Stimulated activated CD8-positive, alpha-beta memory T cell treated with anti-CD3 and anti-CD28 coated beads, Interleukin-7, amount 100 ng/mL, for 4 hours (primary cell): ENCODE measurements at places on chromosomes 1 and 21.

- DNase-seq, result no peak
These were observed 68.0 kb downstream of the UCK2 start for GRCh38 chr1:165895451-165895871.

GRCh38 chr1:111988743-111989453 is 570 bp downstream of the KCND3 start:
- DNase-seq, result peak; percentile 3

DNA sequence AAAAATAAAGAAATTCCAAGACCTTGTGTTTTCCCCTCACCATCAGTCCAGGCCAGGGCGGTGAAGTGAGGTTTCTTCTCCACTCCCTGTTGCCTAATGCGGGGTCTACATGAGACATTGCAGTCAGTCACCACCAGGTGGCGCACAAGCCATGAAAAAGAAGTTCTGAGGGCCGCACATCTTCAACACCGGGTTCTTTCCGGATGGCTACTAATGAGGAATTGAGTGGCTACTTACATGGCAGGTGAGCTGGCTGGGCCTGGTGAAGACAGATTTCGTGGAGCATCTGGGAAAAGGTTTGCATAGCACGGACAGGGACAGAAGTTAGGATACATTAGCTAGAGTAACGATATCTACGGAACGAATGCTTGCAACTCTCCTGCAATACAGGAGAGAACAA is 15.8 kb upstream of the S100A11 start:
- DNase-seq, result peak; percentile 65

- DNase-seq, result no peak
These were observed 14.9 kb upstream of the TNNI1 start for GRCh38 chr1:201436393-201436792.

- no peak for DNase-seq
These were observed 292.7 kb downstream of the TPR start for GRCh38 chr1:186082235-186082937.

DNA sequence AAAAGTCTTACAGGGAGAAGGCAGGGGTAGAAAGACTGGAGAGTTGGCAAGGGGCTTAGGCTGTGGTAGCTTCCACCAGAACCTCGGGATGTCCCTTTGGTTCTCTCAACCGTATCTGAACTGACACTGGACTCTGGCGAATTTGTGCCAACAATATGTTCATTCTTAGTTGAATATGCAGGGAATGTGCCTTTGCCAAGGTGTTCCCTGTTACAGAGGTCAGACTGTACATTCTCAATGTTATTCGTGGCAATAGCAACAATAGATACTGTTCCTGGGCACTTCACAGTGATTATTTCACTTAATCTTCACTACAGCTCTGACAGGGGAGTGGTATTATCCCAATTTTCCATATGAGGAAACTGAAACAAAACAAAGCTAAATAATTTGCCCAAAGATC is 51.5 kb upstream of the RAB3GAP2 start:
- no peak for DNase-seq

DNA sequence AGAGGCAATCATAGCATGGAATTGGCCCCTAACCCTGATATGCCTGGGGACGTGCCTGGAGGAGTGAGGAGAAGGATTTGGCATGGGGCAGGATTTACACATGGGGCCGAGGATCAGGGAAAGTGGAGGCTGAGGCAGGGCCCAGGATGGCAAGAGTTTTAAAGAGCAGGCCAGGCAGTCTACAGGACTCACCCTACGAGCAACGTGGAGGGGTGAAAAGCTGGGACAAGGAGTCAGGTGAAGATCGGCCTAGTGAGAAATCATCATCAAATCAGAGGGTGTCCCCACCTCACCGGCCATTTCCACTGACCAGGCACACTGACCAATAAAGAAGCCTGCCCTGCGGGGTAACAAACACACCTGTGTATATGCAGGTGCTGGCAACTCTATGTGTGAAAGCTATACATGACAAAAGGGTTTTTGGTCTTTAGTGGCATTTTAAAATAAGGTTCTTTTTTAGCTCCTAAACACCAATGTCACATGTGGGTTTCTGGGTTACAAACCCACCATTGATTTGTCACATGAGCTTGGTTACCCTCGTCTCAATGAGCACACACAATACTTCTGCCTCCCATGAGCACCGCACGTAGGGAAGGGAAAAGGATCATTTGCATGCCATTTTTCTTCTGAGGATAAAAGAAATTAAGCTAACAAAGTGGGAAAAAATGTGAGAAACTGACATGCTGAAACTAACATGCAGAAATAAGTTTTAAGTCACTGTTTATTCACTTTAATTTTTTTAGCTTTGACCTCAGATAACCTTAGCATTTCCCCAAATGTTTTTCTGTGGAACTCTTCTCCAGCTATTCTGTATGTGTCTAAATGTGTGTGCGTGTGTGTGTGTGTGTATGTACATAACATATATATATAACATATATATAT is 168.1 kb upstream of the EDN2 start:
- no peak for DNase-seq

- no peak for DNase-seq
These were observed 196.0 kb downstream of the URB2 start for GRCh38 chr1:229822026-229822425.

DNA sequence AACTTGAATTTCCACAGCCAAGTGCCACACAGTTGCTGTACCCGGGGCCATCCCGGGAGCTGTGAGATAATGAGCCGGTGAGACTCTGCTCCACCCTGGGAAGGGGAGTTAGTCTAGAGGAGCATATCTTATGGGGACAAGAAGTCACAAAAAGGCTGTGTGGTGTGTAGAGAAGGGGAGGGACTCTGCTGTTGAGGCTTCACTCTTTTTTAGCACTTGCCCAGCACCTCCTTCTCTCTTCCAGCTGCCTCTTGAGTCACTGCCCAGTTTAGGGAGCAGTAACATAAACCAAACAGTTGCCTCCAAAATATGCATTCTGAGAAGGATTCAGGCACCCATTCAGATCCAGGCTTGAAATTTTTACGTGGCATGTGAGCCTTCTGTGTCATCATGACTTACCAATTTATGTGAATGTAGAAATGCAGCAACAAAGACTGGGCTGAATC is 744 bp upstream of the WDR26 start:
- no peak for DNase-seq

GRCh38 chr1:91684481-91685196 is 184.0 kb downstream of the CDC7 start:
- no peak for DNase-seq

DNA sequence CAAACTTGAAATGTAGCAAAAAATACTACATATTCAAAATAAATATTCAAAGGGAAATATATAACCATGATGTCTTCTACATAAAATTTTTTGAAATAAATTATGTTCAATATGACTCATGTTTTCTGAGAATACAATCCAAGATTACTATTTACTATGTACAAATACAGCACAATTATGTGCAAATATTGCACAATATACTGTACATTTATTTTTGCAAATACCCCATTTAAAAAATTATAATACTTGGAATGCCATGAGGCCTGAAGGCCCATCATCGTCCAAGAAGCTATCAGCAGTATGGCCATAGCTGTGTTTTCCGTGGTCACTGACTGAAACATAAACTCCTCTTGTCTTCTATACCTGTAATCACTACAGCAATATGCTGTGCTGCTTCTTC is 12.3 kb downstream of the CCDC181 start:
- DNase-seq, result no peak

GRCh38 chr1:15799928-15800835 is 7.3 kb downstream of the UQCRHL start:
- DNase-seq, result no peak

DNA sequence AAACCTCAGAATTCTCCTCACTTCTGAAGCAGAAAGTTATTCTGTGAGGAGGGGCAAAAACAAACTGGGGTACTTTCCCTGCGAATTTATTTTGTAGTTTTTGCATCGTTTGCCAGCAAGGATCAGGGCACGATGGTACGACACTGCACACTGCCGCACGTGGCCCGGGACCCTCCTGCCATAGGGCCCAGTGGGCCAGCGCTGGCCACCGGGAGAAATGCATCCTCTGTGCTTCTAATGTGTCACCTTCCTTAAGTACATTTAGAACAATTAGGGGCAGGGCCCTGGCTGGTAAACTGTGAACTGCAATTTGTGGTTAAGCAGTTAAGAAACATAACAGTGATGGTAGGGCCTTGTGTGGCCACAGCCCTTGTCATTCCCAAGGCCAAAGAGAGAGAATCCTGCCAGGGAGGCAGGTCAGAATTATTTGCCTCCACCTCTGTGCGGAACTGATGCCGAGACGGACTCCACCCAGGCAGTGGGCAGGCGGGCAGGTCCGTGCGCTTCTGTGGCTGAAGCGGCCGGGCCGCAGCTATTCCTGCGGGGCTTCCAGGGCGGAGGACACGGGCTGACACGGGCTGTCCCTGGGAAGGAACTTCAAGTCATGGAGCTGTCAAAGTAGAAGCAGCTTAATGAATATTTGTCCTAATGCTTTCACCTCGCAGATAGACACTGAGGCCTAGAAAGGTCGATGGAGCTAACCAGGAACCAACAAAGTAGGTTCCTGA is 12.5 kb downstream of the GPR137B start:
- DNase-seq, result no peak

GRCh38 chr1:165364568-165365133 is 8.1 kb upstream of the LMX1A start:
- no peak for DNase-seq

DNA sequence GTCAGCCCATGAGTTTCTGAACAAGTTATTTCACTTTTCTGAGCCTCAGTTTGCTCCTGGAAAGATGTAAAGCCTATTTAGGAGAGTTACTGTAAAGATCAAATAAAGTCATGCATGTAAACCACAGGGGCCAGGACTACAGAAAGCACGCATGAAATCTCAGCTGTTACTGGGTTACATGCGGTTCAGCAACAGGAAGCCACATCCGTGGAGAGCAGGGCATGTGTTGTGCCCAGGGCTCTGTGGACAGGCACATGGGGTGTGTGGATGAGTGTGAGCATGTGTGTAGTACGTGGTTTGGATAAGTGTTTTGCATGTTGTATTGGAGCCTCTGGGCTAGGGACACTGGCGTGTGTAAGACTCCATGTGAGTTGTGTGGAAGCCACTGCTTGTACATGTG is 2.2 kb upstream of the EPHA2 start:
- DNase-seq, result no peak

GRCh38 chr1:219266524-219266923 is 92.8 kb downstream of the LYPLAL1 start:
- no peak for DNase-seq

DNA sequence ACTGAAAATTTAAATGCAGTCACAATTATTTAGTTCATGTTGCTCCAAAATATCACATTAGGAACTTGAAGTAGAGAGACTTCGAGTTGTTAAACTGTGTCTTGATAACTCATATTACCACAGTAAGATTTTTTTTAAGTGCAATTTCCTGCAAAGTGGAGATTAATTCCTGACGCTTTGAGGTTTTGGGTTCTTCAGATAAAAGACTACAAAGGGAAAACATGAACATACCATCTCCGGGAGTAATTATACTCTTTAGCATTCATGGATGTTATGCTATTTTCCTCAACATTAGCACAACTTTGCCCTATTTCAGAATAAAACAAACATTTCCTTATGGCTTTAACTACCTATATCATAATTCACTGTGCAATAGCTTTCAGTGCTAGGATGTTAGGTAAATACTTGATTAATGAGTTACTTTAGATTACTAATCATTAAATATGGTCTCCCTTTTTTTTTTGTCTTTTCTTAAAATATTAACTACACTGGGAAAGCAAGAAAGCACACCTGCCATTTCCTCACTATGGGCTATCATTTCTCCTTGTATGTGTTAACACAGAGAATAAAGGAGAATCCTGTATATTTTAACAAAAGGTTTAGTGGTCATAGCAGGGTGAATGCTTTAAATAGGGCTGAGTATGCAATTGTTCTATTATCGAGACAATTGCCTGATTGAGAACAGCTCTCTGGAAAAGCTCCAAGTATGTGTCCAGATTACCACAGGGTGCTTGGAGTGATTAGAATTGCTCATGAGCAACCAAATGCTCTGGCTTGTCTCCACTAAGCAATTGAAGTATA is 252.5 kb upstream of the C1orf105 start:
- DNase-seq, result no peak

- no peak for DNase-seq
These were observed 101.5 kb upstream of the IFFO2 start for GRCh38 chr1:19057784-19058475.

DNA sequence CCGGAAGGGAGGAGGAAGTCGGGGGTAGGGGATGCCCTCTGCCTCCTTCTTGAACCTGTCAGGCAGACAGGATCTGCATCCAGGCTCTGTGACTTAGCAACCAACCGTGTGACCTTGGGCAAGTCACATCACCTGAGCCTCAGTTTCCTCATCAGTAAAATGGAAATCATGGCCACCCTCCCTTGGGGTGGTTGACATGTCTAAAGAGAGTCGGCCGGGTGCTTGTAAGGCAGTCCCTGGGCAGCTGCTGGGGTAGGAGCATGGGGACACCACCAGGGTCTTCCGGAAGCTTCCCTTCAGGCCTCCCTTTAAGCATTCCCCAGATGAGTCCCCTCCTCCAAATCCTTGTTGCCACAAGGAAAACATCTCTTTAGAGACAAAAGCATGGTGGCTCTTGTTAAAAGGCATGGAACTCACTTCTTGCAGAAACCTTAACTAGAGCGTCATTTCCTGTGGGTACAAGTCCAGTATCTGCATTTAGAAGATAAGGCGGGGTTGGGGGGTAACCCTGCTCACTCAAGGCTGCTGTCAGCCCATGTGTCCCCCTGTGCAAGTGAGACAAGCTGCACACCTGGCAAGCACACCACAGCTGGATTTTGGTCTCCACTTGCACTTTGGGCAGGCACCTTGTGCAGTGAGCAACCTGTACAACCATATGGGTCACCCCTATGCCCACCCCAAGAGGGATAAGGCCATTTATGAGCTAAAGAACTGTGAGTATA is 10.4 kb downstream of the CLCNKB start:
- no peak for DNase-seq

DNA sequence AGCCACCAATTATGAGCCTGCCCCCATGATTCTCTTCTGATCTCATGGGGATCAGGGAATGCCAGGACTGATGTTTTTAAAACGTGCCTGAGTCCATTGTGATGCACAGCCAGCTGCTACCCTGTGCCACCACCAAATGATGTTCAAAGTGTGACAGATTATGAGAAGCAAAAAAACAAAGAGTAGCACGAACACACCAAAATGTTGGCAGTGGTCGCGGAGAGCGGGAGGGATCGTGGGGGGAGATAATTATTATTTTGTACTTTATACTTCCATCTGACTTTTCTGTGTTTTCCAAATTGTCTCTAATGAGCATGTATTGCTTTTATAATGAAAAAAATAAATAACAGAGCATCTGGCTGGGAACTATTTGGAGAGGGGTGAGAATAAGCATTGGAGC is 50.5 kb downstream of the EPHB2 start:
- DNase-seq, result no peak

GRCh38 chr21:41786509-41786987 is 19.7 kb upstream of the RIPK4 start:
- no peak for DNase-seq

GRCh38 chr1:95002164-95002539 is 70.6 kb downstream of the ALG14 start:
- no peak for DNase-seq
